OCI-LY7 (cell line): ENCODE measurements at places on chromosomes 2 and 18.

DNA sequence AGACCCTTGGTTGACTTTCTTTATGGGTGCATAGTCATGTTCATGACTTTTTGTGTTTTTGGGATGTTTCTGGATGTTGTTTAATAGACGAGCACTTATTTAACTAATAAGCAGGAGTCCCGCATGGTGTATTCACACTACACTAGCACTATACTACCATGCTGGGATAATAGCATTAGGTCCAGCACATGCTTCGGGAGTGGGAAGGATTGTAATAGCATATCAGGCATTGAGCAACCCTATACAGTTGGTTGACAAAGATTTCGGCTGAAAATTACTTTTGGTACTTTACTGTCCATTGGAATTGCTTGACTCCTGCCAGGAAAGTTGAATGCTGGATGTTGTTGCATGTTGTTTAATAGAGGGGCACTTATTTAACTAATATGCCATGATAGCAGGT is 2.8 kb downstream of the SH3RF3 start:
- no peak for DNase-seq

- DNase-seq, result no peak
Observed at GRCh38 chr2:105397953-105398335, 907 bp downstream of the FHL2 start.

DNA sequence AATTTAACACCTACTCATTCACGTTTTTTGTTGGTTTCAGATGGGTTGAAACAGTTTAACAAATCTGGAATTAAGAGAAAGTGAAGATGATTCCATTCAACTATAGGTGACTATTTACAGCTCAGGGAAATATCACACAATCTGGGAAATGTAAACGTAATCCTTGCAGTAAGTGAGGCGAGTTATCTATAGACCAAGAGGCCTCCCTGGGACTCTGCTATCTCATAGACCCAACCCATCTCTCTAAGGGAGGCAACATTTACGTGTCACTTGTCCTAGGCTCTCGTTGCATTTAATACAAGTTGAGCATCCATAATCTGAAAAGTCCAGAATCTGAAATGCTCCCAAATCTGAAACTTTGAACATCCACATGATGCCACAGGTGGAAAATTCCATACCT is 2.0 kb upstream of the MOB4 start:
- DNase-seq, result no peak

GRCh38 chr2:127664895-127665225 is 10.5 kb downstream of the LIMS2 start:
- DNase-seq, result no peak

- no peak for DNase-seq
Observed at GRCh38 chr2:175253871-175254270, 72.4 kb upstream of the ATP5MC3 start.
